Renal pelvis (tissue), 12 donors: ENCODE measurements at places on chromosomes 6 and 20.

- no peak for DNase-seq
These were observed 123.9 kb downstream of the MAFB start for GRCh38 chr20:40565001-40565681.

- no peak for DNase-seq
These were observed 124.1 kb downstream of the PRKN start for GRCh38 chr6:162603231-162604015.

- no peak for DNase-seq
These were observed 5.0 kb downstream of the ID4 start for GRCh38 chr6:19842030-19842615.

- DNase-seq = no peak
These were observed 144.5 kb downstream of the SMOC2 start for GRCh38 chr6:168585441-168585840.

DNA sequence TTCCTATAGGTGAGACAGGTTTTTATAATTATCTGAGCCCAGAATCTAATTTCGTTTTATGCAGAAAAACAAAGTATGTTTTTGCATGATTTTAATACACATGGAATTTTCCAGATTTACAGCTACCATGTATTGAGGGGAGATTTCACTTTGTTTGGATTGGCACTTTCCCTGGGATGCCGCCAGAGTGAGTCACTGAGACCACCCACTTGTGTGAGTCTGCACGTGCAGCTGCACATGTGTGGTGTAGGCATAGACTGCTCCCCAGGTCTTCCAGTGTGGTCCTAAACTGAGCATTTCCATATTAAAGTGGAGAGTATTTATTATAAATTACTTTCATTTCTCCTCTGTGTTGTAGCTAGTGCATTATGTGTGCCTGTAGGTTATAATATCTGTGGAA is 186.8 kb downstream of the UBE3D start:
- DNase-seq = no peak

GRCh38 chr6:743320-744096 is 50.6 kb upstream of the EXOC2 start:
- no peak for DNase-seq

DNA sequence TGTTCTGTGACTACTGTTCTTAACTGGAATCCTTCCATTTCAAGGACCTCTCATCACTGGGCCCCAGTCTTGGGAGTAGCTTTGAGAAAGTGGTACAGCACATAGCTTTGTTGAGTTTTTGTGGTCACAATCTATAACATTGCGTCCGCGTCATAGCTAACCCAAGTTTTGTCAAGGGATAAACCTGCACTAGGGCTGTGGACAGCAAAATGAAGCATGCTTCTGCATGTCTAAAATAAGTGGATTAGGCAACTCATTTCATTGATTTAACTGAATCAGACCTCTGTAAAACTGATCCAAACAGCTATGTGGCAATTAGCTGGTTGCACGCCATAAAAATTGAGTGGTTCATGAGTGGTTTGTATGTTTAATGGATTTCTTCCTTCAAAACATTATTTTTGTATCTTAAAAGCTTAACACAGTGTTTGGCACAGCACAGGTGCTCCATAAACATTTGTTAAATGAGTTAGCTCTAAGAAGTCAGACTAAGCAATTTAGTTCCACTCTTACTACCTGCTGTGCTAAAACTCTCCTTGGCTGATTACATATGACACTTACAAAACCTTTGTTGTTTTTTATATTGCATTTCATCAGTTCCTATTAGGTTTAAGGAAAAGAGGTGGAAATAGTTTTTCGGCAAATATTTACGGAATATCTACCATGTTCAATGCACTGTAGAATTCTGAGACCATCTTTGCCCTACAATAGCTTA is 160.3 kb upstream of the ATXN1 start:
- no peak for DNase-seq

GRCh38 chr6:63510849-63511248 is 61.4 kb upstream of the LOC128125822 start:
- DNase-seq = no peak

GRCh38 chr6:90859612-90860011 is 272.7 kb upstream of the MAP3K7 start:
- peak; percentile 23 for DNase-seq

DNA sequence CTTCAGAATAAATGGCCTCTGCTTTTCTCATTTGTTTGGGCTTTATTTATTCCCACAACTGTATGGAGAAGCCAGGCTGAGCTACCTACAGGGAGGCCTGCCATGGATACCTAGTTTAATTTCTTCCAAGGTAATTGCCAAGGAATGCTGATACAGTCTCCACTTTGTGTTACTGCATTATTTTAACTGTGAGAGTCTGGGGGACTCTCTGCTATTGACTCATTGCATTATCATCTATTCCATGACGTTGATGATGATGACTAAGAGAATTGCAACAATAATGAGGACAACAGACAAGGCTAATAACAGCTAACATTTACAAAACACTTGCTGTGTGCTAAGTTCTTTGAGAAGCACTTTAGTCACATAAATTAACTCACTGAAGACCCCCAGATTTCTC is 88.3 kb upstream of the COL21A1 start:
- DNase-seq = no peak

- no peak for DNase-seq
These were observed 165.8 kb upstream of the CITED2 start for GRCh38 chr6:139540276-139540675.

DNA sequence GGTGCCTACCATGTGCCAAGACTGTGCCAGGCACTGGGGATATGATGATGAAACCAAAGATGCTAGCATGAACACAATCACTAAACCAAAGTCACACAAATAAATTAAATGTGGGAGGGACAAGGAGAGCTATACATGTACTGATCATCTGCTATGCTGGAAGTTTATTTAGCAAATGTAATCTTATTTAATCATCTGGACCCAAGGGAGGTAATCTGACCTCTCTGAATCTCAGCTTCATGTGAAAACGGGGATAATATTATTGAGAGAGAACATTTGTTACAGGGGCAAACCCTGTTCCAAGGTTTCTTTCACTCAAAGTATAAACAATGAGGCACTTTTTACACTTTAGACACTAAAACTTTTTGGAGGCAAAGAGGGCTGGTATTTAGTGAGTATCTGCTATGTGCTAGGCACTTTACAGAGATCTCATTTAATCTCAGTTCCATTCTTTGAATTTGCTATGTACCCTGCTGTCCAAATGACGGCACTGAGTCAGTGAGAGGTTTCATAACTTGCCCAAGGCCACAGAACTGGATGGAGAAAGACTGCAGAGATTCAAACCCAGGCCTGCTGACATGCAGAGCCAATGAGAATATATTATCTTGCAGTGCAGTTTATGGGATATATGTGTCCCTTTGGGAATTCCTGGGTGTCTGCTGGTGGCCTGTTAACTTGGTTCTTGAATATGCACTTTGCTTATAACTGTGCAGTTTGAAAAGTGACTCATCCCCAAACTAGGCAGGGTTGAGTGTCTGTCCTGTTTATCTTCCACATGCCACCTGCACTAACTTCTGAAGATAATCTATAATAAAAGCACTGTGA is 3.3 kb upstream of the ASXL1 start:
- no peak for DNase-seq

DNA sequence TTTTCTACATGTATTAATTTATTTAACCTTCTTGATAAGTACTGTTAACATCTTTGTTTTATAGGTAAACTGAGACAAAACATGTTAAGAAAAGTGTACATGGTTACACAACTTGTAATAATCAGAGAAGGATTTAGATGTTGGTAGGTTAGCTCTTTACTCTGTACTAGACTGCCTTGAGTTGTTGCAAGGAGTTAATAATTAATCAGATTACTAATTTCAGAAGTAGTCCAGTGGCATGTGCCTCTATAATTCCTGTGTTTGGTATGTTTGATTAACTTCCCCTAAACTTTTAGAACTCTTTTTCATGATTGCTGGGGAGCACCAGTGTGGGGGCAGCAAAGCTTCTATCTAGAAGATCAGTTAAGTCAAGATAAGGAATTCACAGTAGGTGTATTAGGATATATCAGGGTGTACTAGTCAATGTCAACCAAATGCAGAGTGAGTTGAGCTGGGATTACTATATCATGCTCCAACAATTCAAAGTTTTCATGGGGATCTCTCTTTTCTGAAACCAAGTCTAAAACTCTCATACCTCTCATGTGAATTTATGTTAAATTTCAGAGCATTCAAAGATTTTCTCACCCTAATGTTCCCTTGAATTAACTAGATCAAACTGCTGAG is 129.7 kb upstream of the AHI1 start:
- no peak for DNase-seq

GRCh38 chr6:125587666-125588632 is 161.5 kb upstream of the HEY2 start:
- DNase-seq = no peak

DNA sequence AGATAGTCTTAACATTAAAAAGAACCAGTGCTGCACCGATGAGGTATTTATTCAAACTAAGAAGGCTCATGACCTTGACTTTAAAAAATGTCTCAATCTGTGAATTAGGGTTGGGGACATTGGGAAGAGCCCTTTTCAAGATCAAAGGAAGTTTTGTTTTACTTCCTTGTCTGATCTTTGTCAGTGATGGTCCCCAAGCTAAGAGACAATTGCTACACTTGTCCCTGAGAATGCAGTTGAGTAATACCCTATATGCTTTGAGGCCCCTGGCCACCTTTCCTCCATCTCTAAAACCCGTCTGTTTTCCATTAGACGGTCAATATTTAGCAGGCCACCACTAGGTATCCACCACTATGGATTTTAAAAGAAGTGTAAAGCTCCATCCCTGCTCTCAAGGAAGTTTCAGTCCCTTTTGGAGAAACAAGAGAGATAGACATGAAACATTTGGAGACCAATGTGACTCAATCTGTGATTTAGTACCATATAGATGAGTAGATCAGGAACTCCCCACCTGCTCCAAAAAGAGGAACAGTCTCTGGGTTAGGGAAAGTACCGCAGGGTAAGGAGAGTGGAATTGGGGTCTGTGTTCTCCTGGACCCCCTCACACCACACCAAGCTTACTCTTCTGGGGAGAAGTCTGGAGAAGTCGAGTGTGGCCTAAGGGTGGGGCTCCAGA is 99.1 kb upstream of the ISM1 start:
- DNase-seq = no peak

DNA sequence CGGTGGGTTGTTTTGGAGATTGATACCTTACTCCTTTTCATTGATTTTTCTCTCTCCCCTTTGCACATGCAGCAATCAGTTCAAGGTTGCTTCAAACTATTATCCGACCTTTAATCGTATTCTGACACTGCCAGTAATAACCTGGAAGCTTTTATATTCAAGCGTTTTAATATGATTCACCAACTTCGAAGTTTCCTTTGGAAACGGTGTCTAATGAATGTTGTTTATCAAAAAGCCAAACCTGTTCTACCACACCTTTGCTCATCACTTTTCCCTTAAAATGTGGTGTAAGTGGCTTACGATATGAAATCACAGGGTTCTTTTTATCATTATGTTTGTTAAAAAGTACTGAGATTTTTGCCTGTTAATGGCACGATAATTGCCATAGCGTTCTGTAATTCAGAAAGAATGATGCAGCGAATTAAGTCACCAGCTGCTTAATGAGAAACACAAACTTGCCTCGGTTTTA is 660 bp downstream of the STXBP5 start:
- DNase-seq = no peak

DNA sequence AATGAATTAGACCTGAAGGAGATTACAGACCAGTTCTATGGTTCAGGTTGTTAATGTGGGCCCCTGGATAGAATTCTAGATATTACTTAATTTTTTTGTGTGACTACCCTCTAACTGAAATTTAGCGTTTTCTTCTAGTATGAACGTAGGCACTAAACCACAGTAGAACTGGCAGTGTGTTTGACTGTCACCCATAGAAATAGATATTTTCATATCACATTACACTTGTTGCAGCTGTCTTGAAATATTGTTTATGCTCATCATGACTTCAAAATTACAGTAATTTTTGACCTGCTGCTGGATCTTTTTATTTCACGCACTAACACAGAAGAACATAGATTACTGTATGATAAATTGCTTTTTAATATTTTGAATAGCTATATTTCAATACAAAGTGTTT is 31.6 kb downstream of the E2F3 start:
- DNase-seq = no peak

DNA sequence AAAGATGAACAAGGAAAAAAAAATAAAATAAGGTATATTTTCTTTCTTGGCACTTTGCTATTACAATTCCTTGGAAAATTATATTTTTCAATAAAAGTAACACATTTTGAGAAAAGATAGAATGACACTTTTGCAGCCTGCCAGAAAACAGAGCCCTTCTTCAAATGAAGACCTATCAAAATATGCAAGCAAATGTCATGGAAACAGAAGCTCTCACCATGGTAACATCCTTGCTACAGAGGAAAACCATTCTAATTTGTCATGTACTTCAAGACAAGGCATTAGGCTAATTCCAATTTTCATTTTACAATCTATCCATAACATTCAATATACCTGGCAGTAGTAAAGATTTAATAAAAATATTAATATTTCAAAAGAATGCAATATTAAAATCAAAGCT is 177.9 kb downstream of the RNGTT start:
- DNase-seq = no peak
